ENCODE measurements at places on chromosomes 7 and 10.

GRCh38 chr10:131245475-131246059 is 66.0 kb downstream of the TCERG1L start:
- DNase-seq: no peak

DNA sequence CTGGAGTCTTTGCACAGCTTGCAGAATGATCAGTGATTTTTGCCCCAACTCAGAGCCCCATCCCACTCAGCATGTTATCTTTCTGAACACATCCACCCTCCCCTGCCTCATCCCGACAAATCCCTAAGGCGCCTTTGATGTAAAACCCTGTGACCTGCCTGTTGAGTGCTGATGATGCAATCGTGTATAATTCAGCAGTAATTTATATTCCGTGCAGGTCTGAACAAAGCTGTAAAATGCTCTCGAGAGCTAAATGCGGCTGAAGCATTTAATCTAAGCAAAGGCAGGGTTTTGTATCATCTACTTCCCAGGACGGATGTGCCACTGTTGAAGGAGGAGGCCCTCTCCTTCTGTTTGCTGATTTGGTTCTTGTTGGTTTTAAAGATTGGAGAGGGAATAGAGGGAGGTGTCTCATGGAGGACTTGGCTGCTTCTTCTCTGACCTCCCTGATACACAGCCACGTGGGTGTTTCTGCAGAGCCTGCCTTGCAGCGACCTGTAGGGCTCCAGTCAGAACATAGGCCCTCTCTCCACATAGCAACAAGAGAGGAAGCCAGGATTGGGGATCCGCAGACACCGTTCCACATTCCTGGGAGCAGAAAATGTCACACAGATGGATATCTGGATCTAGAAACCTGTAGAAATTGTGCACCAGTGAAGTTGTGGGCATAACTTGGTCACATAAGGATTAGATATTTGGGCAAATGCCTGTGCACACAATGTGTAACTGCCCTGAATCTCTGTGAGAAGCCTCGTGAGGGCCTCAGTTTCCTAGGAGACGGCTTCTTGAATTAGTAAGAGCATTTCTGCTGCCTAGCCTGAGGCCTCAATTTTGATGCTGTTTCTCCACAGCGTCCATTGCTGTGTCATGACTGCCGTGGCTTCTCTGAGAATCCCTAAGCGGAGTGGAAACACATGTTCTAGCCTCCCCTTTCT is 90.2 kb upstream of the AGK start:
- no peak for DNase-seq

DNA sequence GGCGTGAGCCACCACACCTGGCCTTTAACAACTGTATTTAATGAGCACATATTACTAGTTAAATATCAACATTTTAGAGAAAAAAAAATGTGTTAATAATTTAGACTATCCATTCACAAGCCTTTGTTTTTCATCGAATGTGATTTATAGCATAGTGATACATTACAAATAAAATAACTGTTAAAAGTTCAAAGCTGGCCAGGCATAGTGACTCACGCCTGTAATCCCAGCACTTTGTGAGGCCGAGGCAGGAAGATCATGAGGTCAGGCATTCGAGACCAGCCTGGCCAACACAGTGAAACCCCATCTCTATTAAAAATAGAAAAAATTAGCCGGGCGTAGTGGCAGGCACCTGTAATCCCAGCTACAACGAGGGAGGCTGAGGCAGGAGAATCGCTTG is 72.7 kb downstream of the HACD1 start:
- no peak for DNase-seq

- DNase-seq: no peak
These were observed 13.4 kb downstream of the SGMS1 start for GRCh38 chr10:50610368-50610767.

DNA sequence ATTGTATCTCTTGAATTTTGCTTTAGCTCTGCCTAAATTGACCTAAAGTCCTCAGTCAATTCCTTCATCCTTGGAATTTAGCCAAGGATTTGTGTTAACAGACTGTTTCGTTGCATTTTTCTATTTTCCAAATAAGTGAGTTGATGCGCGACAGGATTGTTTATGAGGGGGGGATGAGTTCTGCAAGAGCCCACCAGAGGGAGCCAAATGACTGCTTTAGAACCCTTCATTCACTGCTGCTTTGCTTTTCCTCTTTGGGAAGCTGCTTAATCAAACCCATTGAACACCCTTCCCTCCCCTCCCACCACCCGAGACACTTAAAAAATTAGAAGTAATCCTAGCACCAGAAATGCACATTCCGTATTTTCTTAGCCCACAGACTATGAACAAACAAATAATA is 33.7 kb upstream of the PTF1A start:
- peak; percentile 74 for DNase-seq

Measured in common myeloid progenitor, CD34-positive (primary cell).